Inflammatory macrophage treated with lipopolysaccharide for 4 hours (primary cell): ENCODE measurements at places on chromosomes 7 and 10.
A peak's percentile ranks its signal among the peaks of the same experiment; 100 is the strongest.

DNA sequence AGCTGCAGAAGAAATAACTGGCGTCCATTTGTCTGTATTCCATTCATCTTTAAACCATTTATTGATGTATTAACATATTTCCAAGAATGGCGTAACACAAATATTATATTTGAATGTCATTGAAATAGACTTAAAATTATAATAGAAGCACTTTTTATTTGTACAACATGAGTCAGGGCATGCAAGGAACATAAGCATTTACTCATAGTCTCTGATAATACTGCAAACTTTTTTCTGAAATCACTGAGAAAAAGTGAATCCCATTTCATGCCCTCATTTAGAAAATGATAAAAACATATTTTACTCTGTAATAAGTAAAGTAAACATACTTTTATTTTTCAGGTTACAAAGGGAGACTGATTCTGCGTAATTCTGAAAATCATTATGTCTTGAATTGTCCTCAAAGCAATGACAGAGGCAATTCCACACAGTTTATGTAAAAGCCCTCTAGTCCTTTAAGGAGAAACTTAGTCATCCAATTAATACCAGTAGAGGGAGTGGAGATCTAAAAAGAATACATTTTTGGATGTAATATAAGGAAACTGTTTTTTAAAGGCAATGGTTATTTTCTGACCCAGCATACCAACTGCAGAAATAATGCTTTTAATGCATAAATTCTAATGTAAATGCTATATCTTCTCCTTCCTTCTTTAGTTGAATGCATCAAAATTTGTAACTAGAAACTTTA lies 58.1 kb downstream of the AGMO start:
- no peak for DNase-seq

- DNase-seq, result no peak
These were observed 193.8 kb downstream of the SNX10 start for GRCh38 chr7:26485367-26485934.

DNA sequence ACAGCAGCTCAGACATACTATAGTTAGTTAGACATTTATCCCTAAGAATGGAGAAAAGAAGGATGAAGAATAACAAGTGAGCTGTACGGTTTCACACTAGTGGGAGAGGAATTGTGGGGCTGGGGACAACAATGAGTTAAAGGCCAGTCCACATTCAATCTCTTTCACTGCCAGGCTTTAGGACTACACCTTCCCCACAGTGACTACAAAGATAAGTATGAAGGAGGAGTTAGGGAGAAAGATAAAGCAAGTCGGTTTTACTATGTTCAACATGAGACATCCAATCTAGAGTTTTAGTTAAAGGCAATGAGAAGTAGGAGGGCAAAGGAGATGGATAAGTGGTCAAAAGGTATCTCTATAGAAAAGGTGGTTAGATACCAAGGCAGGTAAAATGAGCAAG lies 16.3 kb downstream of the ARHGAP12 start:
- DNase-seq, result no peak

DNA sequence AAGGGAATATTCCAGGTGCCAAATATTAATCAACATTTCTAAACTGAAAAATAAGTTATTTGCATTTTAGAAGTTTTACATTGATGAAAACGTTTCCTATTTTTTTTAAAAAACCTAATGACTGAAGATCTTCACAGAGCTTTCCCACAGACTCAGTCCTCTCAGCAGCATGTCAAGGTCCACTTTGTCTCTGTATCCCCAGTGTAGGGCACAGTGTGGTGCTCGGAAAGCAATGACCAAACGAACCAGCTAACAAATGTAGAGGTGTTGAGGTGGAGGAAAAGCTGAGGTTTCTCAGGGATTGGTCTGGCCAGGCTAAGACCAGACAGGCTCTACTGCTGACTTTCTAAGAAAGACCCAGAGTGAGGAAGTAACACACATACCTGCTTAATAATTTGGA lies 202.2 kb upstream of the CDCA7L start:
- DNase-seq, result no peak

- no peak for DNase-seq
These were observed 282.1 kb upstream of the BMPER start for GRCh38 chr7:33623267-33623666.

DNA sequence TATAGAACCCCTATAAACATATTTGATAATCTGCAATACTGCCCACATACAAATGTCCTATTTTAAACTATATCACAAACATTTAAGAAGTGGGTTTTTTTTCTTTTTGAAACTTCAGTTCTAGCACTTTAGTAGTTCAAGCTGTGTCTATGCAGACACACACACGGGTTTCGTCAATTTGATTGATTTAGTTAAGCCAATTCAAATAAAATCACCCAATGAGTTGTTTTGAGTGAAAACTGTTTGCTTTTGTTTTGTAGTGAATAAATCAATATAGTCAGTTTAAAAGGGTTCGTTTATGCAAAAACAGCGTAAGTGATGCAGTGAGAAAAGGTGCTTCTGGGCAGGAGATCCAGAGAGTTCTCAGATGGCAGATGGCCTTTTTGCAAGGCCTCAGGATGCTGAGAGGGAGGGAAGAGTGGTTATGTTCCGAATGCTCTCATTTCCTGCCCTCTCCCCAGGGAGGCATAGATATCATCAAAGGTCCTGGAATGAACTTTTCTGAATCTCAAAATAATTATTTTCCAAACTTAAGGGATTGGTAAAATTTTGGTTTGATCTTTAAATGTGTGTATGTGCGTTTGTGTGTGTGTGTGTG lies 102.7 kb downstream of the AGMO start:
- DNase-seq, result no peak

GRCh38 chr10:28842321-28842720 lies 165.0 kb downstream of the BAMBI start:
- no peak for DNase-seq

GRCh38 chr10:122567056-122567660 lies 6.6 kb downstream of the DMBT1 start:
- peak; percentile 10 for DNase-seq

DNA sequence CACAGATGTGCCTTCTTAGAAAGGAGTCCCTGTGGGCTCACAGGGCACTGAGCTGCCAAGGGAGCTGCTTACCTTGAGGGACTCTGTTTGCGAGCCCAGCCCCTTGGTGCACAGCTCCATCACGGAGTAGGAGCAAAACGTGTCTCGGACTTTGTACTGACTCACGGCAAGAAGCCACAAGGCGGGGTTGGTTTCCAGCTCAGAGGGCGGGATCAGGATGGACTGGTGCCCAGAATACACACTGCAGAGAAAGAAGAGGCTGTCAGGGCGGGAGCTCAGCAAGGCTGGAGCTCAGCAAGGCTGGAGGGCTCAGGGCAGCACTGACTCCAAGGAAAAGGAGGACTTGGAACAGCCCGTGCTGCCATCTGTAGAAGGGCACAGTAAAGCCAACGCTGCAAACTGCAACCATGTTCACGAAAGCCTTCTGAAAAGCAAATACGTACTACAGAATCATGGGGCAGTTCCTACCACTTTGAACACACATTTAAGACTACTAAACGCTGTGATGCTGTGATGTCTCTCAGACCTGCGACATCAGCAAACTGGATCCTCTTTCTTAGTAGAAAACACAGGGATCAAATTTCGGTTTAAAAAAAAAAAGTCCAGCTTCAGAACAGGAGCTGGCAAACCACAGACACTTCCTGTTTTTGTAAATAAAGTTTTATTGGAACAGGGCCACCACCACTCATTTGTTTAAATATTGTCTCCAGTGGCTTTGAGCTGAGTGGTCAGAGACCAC lies 194.3 kb downstream of the ZMYND11 start:
- peak; percentile 2 for DNase-seq

DNA sequence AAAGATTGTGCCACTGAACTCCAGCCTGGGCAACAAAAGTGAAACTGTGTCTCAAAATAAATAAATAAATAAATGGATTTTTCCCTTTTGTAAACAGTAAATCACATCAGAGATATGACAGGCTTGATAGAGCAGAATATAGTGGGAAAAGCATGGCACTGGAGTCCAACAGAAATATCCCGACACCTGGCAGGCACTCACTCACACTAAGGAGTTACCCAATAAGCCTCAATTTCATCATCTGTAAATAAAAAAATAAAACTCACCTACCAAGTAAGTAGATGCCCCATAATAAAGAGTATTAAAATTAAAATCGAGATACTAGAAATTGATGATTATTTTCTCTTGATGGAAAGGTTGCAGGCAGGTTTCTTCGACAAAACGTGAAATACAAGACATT lies 1.7 kb downstream of the ATE1 start:
- no peak for DNase-seq

GRCh38 chr7:41252551-41252950 lies 450.3 kb downstream of the INHBA start:
- no peak for DNase-seq

GRCh38 chr7:45978010-45978681 lies 57.1 kb upstream of the IGFBP3 start:
- DNase-seq, result peak; percentile 2

GRCh38 chr10:92729886-92730285 lies 40.1 kb downstream of the HHEX start:
- DNase-seq, result no peak

GRCh38 chr7:124074007-124074406 lies 41.1 kb upstream of the TMEM229A start:
- DNase-seq, result no peak

- DNase-seq, result no peak
These were observed 84.1 kb downstream of the FOXL3 start for GRCh38 chr7:373818-374705.

DNA sequence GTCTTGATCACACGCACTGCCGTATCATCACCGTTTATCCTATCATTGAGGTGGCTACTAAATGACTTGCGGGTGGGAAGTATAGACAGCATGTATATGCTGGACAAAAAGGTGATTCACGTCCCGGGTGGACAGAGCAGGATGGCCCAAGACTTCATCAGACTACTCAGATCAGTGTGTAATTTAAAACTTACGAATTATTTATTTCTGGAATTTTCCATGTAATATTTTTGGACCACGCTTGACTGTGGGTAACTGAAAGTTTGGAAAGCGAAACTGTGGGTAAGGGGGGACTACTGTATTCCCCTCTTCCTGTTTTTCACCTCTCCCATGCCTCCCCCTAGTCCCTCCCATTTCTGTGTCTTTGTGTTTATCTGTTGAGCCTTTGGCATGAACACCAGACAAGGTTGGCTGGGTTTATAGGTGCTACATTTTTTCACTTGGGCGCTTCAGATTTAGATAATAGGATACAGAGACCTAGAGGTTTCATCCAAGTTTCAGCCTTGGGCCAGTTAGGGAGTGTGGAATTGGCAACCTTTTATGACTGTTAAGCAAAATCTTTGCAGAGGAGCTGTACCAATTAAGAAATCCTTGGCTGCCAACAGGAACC lies 55.8 kb downstream of the RBM20 start:
- DNase-seq, result peak; percentile 10

GRCh38 chr7:73341877-73342276 lies 13.9 kb downstream of the FKBP6 start:
- DNase-seq, result peak; percentile 76

DNA sequence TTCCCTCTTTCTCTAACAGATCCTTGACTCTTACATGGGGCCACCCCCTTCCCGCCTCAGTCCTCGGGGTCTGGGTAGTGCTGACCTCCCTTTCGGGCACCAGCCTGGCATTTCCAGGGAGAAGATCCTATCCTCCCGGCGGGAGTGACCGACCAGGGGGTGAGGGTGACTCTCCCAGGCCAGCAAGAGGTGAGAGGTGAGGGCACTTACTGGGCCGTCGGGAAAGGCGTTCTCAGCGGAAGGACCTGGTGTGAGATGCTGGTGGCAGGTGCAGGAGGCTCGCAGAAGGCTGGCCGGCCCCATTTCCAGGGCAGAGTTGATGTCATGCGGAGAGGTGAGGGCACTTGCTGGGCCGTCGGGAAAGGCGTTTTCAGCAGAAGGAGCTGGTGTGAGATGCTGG lies 4.2 kb upstream of the FOXL3 start:
- DNase-seq, result no peak

GRCh38 chr7:12805518-12805928 lies 118.1 kb downstream of the ARL4A start:
- no peak for DNase-seq

DNA sequence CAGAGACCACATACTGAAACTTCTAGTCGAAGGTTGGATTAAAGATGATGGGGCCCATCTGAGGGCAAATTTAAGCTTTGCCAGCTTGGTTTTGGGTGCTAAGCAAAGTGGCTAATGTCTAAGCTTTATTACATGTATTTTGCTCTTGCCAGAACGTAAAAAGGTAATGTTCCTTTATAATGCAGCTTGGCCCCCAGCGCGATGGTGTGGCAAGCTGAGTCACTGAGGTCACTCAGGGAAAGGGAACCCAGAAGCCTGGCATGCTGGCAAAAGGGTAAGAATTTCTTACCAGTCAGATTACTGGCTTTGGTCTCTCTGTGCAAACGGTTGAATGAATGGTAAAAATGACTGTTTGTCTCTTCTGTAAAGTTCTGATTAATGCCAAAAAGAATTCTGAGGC lies 158.3 kb upstream of the KCND2 start:
- no peak for DNase-seq

DNA sequence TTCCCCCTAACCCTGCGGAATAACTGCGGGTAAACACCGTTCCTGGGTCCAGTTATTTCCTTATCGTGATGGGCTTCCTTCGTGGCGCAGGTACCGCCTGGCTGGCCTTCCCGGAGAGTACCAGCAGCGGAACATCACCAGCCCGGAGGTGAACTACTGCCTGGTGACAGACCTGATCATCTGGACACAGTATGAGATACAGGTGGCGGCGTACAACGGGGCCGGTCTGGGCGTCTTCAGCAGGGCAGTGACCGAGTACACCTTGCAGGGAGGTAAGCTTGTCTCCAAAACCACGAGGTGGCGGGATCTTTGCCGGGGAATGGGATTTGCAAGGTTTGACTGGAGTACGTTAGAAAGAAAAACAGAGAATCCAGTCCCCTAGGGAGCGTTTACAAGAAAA lies 665.0 kb upstream of the FOXK1 start:
- no peak for DNase-seq

GRCh38 chr10:48317321-48317990 lies 11.0 kb downstream of the MAPK8 start:
- no peak for DNase-seq

- DNase-seq, result no peak
These were observed 77.4 kb downstream of the DLG5 start for GRCh38 chr10:77849039-77849664.

DNA sequence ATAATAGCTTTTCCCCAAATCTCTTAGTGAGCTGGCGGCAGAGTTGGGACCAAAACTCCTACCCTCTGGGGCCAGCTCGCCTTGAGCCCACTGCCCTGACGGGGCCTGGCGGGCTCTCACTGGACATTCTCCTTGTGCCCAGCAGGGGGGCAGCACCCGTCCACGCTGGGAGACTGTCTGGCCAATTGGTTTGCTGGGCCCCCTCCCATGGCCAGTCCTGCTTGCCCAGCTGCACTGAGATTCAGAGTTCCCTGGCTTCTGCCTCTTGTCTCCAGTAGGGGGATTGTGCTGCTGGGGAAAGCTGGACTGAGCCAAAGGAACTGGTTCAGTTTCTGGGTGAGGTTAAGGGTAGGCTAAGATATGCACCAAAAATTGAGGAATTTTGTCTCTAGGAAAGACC lies 59.8 kb downstream of the RAMP3 start:
- no peak for DNase-seq

DNA sequence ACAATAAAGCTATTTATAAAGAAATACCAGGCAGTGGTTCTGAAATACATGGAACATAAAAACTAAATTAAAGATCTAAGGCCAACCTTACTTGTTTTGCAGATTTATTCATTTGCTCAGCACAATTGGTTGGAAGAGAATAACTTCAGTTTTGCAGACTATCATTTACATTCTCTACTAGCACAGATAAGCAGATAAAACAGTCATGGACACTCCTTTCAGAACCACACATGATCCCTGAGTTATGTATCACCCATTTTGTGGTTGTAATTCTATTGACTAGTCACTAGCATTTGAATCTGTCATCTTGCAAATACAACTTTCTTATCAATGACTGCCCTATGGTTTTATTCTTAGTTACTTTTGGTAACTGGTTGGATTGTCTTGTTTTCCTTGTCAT lies 45.1 kb downstream of the PRKAR2B start:
- no peak for DNase-seq
